Activated T-helper 1 cell treated with anti-CD3 and anti-CD28 coated beads, Interleukin-2, amount 50 U/mL, for 16 hours (primary cell): ENCODE measurements at places on chromosomes 3 and 15.

GRCh38 chr3:38583688-38584087, 65.8 kb downstream of the SCN5A start:
- DNase-seq = no peak

- no peak for DNase-seq
These were observed 302.3 kb downstream of the TIGIT start for GRCh38 chr3:114596147-114596546.

GRCh38 chr15:77071305-77072223, 655 bp upstream of the TSPAN3 start:
- no peak for DNase-seq

DNA sequence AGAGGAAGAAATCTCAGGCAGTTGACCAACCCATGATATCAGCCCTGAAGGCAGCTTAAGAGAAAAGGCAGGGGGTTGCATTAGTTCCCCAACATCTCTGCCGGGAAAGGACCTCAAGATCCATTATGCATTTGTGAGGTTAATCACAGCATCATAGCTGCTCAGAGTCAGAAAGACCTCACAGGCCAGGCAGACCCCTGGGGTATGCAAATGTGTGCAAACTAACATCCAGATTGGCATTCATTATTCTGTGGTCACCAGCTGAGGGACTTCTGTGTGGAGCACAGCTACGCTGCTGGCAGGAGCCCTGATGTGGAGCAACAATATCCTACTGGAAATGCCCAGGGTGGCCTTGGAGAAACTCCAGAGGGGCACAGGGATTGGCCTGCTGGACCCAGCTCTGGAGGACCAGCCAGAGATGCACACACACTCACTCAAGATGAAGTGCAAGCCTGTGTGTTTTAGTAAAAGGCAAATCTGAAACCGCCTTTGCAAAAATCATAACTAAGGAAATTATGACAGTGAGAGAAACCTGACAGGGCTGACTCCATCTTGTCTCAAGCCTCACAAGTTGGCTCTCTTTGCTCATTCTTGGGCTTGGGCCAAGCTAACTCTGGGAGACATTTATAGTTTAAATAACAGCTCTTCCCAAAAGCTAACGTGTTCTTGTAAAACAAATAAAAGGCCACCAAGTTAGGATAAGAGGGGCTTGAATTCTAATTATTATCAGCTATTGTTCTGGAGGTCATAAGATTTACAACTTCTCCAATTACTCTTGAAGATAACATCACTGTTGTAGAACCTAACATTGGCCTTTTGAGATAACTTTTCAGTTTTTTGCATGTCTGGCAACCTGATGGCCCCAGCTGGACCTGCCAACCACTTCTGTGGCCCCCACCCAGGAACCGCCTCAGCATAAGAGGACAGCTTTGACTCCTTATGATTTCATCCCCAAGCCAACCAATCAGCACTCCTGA, 257.1 kb downstream of the UACA start:
- no peak for DNase-seq

GRCh38 chr3:1183320-1184048, 90.7 kb downstream of the CNTN6 start:
- DNase-seq = no peak

GRCh38 chr3:119490153-119490552, 8.2 kb upstream of the TIMMDC1 start:
- no peak for DNase-seq

GRCh38 chr3:37737134-37737533, 124.5 kb upstream of the CTDSPL start:
- no peak for DNase-seq

DNA sequence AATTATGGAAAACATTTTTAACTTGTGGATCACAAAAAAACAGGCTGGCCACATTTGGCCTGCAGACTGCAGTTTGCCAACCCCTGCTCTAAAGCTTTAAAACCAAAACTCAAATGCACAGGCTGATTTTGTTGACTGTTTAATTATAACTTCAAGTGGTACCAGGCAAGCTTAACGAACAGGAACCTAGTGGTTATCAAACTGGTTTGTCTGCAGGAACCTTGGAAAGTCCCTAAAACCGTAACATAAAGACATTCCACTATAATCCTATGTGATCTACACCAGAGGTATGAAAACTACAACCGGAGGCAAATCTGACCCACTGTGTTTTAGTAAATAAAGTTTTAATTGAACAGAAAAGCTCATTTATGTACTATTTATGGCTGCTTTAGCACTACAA, 52.4 kb downstream of the TBL1XR1 start:
- no peak for DNase-seq

DNA sequence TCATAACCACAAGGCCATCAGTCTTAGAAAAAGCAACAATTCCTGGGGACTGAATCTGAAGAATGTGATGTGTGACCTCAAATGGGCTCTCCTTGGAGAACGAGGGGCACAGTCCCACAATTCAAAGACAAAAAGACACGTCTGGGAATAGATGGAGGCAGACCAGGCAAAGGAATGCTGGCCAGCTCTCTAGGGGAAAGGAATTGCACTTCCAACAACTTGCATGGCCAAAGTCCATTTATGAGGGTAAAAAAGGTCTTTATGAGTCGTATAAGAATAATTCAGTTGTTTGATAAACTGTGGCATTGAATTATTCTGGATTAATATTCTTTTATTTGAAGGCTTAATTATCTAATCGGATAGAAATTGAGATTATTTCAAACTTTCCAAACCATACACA, 180.5 kb upstream of the FEZF2 start:
- no peak for DNase-seq

DNA sequence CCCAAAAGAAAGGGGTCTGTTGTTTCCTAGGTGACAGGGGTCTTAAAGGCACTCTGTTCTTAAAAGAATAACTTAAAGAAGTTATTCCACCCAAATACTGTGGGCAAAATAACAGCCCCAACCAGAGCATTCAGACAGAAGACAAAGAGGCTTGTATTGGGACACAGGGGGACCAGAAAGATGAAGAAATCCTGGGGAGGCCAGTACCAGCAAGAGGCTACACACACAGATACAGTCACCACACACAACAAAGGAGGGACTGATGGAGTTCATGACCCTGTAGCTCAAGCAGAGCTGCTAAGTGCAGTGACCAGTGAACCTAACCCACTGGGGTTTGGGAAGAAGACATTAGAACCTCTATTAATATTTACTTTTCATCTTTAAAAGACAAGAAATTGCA, 59.0 kb downstream of the MTHFS start:
- no peak for DNase-seq

DNA sequence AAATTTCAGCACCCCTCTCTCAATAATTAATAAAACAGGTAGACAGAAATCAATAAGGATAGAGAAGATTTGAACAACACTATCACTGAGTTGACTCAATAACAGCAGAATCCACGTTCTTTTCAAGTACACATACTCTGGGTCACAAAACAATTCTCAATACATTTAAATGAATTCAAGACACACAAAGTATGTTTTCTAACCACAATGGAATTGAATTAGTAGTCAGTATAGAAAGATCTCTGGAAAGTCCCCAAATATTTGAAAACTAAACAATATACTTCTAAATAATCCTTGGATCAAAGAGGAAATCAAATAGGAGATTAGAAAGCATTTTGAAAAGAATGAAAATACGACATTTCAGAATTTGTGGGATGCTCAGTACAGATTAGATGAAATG, 40.0 kb downstream of the TKT start:
- no peak for DNase-seq

- peak; percentile 20 for DNase-seq
These were observed 603 bp downstream of the EIF1B start for GRCh38 chr3:40309925-40310695.

GRCh38 chr3:41404582-41404981, 205.3 kb downstream of the CTNNB1 start:
- no peak for DNase-seq

DNA sequence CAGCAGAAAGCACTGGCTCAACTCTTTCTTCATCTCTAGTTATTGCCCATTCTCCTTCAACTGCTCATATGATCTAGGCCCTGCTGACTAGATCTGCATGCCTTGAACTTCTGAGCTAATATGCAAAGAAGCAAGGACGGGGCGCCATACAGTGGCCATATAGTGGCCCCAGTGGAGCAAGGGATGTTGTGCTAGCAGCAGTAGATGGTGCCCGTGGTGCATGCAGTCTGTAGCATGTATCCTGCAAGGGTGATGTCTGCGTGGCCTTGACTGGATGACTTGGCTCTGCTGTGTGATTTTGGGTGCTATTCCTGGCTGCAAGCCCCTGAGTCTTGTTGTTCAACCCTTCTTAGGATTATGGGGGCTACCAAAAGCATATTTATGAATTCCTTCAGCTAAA, 12.2 kb upstream of the NMD3 start:
- no peak for DNase-seq

- DNase-seq = no peak
These were observed 106.0 kb downstream of the MYH15 start for GRCh38 chr3:108404368-108404767.

GRCh38 chr3:72368331-72368975, 479.8 kb downstream of the SHQ1 start:
- DNase-seq = no peak
